Lung microvascular endothelial cell (primary cell): ENCODE measurements at places on chromosomes 3 and 15.
A peak's percentile ranks its signal among the peaks of the same experiment; 100 is the strongest.

DNA sequence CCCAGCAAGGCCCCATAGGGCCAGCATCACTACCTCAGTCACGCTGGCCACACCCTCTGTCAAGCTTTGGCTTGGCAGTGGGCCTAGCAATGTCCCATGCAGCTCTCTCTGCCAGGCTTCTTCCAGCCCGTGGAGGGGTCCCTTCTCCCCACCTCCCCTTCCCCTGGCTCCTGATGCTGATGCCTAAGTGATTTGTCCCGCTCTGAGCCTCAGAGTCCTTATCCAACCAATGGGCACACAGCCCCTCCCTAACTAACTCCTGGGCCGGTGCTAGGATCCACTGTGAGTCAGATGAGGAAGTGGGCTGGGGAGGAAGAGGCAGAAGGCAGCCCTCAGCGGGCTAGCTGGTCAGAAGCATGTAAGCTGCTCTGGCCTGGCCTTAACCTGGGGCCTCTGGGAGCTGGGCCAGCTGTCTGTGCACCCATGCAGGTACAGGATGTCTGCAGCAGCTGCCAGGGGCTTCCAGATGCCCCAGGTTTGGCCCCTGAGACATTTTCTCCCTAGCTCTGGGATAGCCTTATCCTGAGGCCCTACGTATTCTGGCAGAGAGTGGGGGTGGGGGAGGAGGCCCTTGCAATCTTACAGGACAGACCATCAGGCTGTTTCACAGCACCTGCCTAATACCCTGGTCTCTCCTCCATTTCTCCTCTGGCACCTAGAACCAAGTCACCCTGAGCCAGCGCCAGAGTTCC is 740 bp upstream of the ZBTB47 start:
- peak; percentile 70 for DNase-seq

GRCh38 chr3:81485444-81485865 is 276.0 kb downstream of the GBE1 start:
- peak; percentile 77 for DNase-seq

DNA sequence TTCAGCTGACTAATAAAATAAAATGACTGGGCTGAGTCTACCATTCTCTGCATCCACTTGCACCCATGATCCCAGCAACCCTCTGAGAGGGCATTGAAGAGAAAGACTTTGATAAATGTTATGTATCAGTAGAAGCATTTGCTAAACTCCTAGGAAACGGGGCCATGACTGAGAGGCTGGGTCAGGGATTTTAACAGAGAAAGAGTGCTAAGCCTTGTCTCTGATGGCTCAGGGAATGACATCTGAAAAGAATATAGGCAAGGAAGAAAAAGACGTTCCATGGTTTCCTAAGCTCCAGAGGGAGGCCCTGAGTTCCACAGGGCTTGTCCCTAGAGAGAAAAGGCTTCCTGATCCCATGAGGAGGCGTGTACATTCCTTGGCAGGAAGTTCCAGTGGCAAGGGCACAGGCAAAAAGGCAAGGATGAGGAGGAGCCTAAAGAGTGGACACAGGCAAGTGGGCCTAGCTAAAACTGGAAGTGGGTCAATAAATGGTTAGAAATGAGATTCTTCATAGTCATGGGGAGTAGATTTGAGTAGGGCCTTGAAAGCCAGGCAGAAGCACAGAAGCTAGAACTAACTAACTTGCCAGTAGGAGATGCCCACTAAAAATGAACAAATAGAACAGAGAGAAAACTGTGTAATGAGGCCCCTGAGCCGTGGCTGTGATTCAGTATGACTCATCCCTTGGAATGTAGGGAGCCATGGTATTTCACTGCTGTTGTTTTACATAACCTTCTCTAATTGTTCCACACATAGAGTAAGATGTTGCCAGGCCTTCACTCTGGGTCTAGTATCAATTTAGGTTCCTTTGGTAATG is 44.9 kb upstream of the MANF start:
- DNase-seq = peak; percentile 79

DNA sequence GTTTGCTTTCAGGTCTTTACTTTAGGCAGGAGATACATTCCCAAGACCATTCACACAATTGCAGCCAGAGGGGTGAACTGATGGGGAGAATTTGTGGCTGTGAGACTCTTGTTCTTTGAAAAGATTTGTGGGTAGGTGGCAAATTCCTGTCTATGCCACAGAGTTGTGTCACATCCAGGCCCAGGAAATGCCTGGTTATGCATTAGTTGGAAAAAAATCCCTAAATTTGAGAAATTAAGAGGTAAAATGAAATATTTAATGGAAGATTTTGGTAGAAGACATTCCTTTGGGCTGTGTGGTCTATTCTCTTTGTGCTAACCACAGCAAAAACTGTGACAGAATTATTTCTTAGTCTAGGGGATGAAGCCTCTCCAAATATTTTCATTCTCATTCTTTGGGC is 28.8 kb downstream of the SAMMSON start:
- no peak for DNase-seq

DNA sequence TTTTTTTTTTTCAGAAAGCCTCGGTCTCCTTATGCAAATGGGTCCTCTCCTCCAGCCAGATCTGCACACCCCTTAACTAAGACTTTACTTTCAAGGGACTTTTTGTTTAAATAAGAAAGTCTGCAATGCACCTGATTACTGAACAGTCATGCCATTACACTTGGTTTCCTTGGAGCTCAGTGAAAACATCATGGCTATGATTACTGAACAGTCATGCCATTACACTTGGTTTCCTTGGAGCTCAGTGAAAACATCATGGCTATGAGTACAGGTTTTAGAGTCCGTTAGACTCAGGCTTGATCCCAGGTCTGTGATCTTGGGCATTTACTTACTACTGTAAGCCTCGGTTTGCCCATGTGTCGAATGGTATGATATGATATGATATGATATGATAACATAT is 10.1 kb downstream of the ENTPD3 start:
- DNase-seq = no peak

DNA sequence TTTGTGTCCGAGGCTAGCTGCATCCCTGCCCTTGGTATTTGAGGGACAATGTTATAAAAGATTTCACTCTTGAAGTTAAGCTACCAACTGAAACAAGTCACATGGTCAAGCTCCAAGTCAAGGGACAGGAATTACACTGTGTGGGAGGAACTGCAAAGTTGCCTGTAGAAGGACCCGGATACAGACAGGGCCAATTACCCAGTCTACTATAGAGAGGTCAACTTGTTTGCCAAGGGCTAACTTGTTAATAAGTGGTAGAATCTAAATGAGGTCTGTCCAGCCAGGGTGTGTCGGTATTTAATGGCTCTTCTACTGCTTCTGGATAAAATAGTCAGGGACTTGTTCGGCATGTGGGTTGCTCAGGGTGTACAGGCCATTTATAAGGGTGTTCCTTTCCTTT is 55.7 kb downstream of the PTPRG start:
- DNase-seq = peak; percentile 10

GRCh38 chr3:115836944-115837343 is 213.6 kb downstream of the GAP43 start:
- DNase-seq = peak; percentile 29

DNA sequence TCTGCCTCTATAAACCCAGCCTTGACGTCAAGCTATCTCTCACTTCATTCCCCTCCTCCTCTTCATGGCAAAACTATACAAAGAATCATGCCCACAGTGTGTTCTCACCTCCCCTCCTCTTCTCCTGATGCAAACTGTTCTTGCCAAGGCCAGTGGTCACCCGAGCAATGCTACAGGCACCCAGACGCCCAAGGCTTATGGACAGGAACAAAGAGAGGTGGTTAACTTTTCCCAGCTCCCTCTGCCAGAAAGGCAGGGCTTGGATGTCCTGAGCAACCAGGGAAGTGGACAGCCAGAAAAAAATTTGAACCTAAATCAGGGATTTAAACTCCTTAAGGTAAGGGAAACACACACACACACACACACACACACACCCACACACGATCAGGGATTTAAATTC is 5.1 kb downstream of the SLC41A3 start:
- DNase-seq = no peak

DNA sequence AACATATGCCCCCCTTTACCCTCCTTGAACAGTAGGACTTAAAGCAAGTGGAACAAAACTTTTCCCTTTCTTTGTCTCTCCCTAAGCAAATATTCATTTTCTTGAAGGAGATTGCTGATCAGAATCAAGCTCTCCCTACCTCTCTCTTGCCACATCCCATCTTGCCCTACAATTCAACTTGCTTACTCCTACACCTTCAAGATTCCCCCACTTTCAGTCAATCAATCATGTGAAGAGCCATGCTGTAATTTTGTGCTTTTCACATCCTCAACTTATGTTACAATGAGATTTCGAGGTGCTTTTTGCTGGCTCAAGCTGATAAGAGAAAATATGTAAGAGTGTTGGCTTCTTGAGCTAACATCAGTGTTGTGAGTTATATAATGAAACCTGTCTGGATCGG is 662.9 kb downstream of the NLGN1 start:
- DNase-seq = no peak

- no peak for DNase-seq
Measured at GRCh38 chr15:100020189-100020588, 287.0 kb upstream of the LYSMD4 start.

DNA sequence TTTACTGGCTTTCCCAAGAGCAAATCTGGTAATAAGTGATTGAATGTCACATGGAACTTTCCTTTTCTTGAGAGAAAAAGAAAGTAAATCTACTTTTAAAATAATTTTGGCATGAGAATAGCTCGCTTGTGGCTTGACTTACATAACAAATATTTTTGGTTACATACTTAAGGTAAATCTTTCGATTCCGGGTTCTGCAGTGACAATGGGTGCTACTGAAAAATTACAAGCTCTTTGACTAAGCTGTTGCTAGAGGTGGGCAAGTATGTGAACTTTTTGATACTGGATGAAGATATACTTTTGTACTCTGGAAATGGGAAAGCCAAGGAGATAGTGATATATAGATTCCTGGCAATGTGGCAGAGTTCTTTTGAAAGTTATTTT is 51.9 kb upstream of the OTOL1 start:
- no peak for DNase-seq

DNA sequence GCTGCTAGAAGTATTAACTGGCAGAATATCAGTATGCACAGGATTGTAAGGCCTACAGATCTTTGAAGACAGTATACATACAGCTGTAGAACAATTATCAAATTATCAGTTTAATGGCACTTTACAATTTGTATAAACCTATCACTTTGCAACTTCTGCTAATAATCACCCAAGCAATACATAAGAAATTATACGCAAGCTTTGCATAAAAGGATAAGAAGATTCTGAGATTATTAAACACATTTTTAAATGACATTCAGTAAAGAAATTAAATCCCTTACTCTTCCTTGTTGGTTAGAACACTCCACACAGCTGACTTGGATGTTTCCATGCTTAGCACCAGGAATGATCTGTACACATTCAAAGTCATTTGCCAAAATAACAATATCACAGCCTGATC is 46.8 kb downstream of the DMXL2 start:
- no peak for DNase-seq

DNA sequence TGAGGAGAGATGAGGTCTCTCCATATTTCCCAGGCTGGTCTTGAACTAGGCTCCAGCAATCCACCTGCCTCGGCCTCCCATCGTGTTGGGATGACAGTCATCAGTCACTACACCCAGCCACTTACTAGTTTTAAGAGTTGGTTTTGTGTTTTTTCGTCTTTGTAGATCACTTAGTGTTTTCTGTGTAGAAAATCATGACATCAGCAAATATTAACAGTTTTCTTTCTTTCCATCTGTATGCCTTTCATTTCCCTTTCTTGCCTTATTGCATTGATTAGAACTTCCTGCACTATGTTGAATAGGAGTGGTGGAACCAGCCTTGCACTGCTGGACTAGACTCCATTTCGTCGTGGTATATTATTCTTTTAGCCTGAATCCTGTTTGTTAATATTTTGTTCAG is 415.5 kb downstream of the FHIT start:
- DNase-seq = no peak

- DNase-seq = no peak
Measured at GRCh38 chr3:157061265-157061664, 98.7 kb downstream of the CCNL1 start.

DNA sequence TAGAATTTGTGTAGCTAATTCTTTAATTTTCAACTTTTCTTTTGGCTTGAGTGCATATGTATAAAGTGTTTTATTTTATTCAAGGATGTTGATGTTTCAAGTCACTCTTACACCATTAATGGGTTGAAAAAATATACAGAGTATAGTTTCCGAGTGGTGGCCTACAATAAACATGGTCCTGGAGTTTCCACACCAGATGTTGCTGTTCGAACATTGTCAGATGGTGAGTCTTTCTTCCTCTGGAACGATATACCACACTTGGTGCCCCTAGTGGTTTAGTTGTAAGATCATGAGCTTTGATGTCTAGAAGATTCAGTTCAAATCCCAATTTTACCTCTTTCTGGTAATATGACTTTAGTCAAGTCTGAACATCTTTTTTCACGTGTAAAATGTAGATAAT is 119.3 kb downstream of the HCN4 start:
- no peak for DNase-seq

DNA sequence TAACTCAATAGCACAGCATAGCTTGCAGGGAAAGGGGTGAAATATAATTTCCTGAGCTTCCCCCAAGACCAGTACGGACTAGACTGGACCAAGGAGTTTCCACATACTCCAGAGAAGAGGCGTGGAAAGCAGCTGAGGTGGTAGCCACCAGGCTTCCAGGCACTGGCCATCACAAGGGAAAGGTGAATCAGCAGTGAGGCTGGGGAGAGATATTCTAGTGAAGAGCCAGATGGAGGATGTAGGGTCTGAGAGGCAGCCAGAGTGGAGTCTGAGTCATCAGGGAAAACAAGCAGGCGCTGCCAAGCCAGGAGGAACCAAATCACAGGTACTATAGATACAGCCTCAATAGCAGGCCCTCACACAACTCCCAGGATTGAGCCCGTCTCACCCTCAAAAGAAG is 9.6 kb upstream of the RASA2 start:
- DNase-seq = peak; percentile 74

- DNase-seq = peak; percentile 49
Measured at GRCh38 chr15:63296195-63296594, 18.8 kb downstream of the APH1B start.

DNA sequence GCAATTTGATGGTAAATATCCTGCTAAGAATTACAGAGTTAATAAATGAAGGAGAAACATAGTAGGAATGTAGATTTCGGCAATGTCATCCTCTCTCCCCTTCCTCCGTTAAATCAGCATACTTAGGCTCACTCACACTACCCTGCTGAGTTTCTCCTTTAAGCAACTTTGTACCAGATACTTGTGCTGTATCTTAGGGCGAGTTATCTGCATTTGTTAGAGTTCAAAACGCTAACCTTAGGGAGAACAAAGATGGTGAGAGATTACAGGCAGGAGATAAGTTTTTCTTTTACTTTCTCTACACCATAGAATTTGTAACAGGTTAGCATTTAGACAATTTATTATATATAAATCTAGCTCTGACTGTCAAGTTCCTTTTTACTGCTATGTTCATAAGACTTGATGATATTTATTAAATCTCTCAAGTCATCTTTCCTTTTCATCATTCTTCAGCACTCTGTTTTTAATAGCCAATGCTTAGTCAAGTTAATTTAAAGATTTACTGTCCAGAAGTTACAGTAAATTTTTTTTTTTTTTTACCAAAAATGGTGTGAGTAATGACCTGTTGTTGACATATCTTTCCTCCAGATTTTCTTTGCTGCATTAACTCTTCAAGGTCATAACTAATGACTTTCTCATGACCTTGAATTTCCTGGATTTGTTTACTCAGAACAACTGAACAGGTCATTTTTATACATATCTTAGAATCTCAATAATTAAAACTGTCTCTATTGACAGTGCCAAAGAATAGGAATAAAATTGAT is 22.2 kb downstream of the SUCNR1 start:
- peak; percentile 83 for DNase-seq

- peak; percentile 93 for DNase-seq
Measured at GRCh38 chr3:64685800-64686445, 1.9 kb downstream of the ADAMTS9 start.
